ENCODE measurements at places on chromosomes 4 and X. TPM values are rescaled to one million over a fixed set of nuclear protein-coding genes. Genes with fewer than 3 reads are reported as not detected.

- peak overlapping the region; percentile 70 for H3K27ac ChIP-seq
- H3K36me3 ChIP-seq: no peaks in the 10 kb centered on the region
- DNase-seq: no peak
- no peaks in the 10 kb centered on the region for H3K27me3 ChIP-seq
- peaks cover 25% of the 10 kb centered on the region for H3K4me1 ChIP-seq
- no peak overlapping the region for H3K4me3 ChIP-seq
These were observed 13.0 kb downstream of the FGD1 start for GRCh38 chrX:54482839-54483593.

GRCh38 chr4:107261241-107261874 is 225.2 kb upstream of the DKK2 start:
- no peaks in the 10 kb centered on the region for H3K36me3 ChIP-seq
- H3K4me3 ChIP-seq: no peak overlapping the region
- no peaks in the 10 kb centered on the region for H3K4me1 ChIP-seq
- no peak for DNase-seq
- no peaks in the 10 kb centered on the region for H3K27me3 ChIP-seq

- H3K27me3 ChIP-seq: no peaks in the 10 kb centered on the region
- H3K27ac ChIP-seq: no peak overlapping the region
- no peak for DNase-seq
- peaks cover 4% of the 10 kb centered on the region for H3K4me1 ChIP-seq
- H3K36me3 ChIP-seq: no peaks in the 10 kb centered on the region
These were observed 8.8 kb downstream of the DDX53 start for GRCh38 chrX:23008431-23009099.

DNA sequence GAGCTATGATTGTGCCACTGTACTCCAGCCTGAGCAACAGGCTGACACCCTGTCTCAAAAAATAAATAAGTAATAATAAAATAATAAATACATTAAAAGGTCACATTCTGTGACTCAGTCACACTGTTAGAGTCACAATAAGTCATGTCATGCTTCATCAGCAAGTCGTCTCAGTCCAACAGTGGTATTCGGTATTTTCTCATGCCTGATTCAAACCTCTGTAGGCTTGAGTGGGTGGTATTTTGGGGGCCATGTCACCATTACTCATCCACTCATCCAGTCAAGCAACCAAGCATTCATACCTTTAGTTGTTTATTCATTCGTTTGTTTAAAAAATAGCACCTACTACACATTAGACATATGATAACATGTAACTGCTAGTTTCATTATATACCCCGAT is 46.9 kb downstream of the SUPT20HL2 start:
- H3K36me3 ChIP-seq: no peaks in the 10 kb centered on the region
- H3K4me3 ChIP-seq: no peak overlapping the region
- no peaks in the 10 kb centered on the region for H3K27me3 ChIP-seq
- no peak overlapping the region for H3K27ac ChIP-seq

- H3K4me3 ChIP-seq: no peak overlapping the region
- DNase-seq: no peak
- no peaks in the 10 kb centered on the region for H3K4me1 ChIP-seq
- H3K36me3 ChIP-seq: no peaks in the 10 kb centered on the region
These were observed 205.6 kb upstream of the S100G start for GRCh38 chrX:16444353-16444752.

DNA sequence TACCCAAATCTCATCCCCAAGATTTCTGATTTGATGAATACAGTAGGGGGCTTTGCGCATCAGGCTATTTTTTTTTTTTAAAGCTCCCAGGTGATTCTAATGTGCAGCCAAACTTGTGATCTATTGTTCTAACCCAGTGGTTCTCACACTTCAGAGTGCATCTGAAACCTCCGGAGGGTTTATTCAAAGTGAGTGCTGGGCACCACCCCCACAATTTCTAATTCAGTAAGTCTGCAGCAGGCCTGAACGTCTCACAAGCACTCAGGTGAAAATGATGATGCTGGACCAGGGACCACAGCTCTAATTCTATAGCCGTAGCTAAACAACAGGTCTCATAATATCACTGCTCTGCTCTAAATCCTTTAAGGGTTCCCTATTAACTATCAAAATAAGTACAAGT is 211.4 kb downstream of the FMR1NB start:
- H3K27ac ChIP-seq: no peak overlapping the region
- no peak overlapping the region for H3K4me3 ChIP-seq
- H3K36me3 ChIP-seq: no peaks in the 10 kb centered on the region
- DNase-seq: no peak

- DNase-seq: no peak
- H3K4me3 ChIP-seq: no peak overlapping the region
- H3K4me1 ChIP-seq: no peaks in the 10 kb centered on the region
- H3K27me3 ChIP-seq: no peaks in the 10 kb centered on the region
These were observed 1075.3 kb downstream of the ADGRL3 start for GRCh38 chr4:62275470-62275869.

GRCh38 chr4:182808673-182809416 is 108.3 kb downstream of the DCTD start:
- H3K4me1 ChIP-seq: peaks cover 4% of the 10 kb centered on the region
- no peak overlapping the region for H3K27ac ChIP-seq
- no peaks in the 10 kb centered on the region for H3K36me3 ChIP-seq
- no peak for DNase-seq
- H3K4me3 ChIP-seq: no peak overlapping the region

HSD17B10 gene
- 81.1 TPM for polyA plus RNA-seq

DIPK2B gene
- polyA plus RNA-seq: 1.2 TPM

Measured in sigmoid colon (tissue), 7 donors.